EH (cell line): ENCODE measurements at places on chromosomes 4 and X.
A peak's percentile ranks its signal among the peaks of the same experiment; 100 is the strongest.

DNA sequence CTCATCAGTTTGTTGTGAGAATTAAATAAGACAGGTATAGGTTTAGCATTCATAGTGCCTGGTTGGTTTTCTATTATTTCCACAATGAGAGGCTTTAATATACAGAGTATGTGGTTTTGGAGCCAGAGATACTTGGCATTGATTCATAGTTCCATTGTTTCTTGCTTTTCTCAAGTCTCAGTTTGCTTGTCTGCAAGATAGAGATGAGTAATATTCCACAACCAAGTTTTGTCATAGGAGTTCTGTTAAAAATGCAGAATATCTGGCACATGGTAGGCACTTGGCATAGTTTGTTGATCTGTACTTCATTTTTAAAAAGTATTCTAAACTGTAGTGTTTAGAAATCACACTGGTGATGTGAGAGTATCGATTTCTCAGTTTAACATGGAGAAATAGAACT is 37.5 kb upstream of the EDA2R start:
- peak; percentile 68 for DNase-seq

GRCh38 chr4:142077048-142077447 is 440.7 kb downstream of the IL15 start:
- DNase-seq: no peak

- peak; percentile 49 for DNase-seq
Measured at GRCh38 chrX:18415386-18415785, 10.0 kb upstream of the CDKL5 start.

DNA sequence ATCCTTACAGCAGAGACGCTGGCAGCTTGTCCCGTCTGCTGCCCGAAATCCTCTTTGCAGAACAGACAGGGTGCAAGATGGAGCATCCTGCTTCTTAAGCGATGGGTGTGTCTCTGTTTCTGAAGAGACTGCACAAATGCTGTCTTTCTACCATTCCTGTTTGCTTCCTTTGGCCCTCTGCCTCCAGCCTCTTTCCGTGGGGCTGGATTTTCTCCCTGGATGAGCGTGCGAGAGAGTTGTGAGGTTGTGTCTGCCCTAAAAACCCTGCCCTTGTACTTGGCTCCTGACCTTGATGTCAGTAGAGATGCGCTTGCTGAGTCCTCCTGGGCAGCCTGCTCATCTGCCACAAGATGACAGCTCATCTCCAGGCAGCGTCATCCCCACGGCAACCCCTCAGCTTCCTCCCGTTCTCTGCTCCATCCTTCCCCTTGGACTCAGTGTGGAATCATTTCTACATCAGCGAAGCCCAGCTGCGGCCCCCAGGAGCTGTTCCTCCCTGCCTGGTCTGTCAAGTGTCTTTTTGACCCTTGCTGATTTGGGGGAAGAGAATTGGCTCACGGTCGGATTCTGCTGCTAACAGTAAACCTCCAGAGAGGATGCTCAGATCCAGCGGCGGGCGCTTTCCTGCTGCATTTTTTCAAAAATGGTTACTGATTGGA is 246.2 kb downstream of the ASMT start:
- no peak for DNase-seq

GRCh38 chrX:440636-441035 is 53.9 kb upstream of the PPP2R3B start:
- DNase-seq: no peak

DNA sequence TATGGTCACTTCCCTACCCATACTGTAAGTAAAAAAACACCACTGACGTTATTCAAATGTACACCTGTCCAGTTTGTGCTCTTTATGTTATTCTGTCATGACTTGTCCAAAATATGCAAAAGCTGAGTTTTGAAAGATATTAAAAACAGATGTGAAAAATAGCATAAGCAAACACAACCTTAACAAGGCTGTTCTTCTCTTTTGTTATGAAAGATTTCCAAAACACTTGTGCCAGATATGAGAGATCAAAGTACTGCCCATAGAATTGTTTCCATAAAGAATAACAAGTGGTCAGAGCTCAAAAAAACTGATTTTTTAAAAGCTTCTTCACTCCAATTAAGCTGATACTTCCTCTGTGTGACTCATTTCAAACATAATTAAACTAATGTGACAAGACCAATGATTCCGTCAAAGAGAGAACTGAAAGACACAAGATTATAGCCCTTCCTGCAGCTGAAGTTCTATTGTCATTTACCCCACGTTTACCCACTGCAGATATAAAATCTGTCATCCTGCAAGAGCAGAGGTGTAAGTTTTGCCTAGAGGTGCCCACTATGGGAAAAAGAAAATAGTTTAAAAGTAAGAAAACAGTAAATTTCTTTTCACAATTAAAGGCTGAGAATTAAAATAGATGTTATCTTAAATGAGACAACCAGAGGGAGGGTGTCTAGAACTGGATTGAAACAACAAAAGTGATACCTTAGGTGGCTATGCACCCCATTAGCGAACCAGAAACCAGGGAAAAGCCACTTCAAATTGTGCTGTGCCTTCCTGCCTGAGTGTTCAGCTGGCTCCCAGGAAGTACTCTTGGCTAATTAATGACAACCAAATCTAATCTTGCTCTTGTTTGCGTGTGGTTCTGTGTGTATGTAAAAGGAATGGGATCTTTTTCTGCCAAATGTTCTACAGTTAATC is 30.1 kb downstream of the RASSF6 start:
- DNase-seq: no peak

DNA sequence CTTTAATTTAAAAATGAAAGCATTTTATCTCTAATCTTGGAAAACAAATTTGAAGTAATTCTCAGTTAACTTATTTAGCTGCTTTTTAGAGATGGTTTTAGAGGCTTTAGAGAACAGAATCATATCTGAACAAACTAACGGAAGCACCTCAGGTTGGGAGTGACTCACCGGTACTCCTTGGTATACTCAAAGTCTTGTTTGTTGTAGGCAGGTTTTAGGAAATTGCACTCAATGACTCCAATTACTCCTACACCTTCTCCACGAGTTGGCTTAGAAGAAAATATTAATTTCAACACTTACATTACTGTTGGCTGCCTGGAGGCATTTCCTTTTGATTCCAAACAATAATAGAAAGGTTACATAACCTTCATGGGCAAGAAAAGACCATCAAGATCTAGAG is 23.6 kb downstream of the MORC4 start:
- no peak for DNase-seq

GRCh38 chr4:147794787-147795413 is 63.0 kb downstream of the ARHGAP10 start:
- DNase-seq: no peak

DNA sequence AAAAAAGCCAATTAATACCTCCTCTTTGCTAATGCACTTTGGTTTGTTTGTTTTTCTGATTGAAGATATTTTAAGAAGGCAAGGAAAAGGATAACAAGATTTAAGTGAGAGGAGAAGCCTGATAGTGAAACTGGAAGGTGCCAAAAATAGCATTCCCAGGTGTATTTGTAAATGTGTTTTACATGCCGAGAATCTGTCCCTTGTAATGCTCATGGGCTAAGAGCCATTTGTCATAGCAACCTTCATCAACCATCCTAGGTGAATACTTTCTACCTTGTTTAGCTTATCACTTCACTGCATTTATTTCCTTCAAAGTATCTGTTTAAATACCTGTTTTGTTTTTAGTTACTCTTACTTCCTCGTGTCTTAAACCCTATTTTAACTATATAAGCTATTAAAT is 127.8 kb downstream of the KCTD8 start:
- no peak for DNase-seq

DNA sequence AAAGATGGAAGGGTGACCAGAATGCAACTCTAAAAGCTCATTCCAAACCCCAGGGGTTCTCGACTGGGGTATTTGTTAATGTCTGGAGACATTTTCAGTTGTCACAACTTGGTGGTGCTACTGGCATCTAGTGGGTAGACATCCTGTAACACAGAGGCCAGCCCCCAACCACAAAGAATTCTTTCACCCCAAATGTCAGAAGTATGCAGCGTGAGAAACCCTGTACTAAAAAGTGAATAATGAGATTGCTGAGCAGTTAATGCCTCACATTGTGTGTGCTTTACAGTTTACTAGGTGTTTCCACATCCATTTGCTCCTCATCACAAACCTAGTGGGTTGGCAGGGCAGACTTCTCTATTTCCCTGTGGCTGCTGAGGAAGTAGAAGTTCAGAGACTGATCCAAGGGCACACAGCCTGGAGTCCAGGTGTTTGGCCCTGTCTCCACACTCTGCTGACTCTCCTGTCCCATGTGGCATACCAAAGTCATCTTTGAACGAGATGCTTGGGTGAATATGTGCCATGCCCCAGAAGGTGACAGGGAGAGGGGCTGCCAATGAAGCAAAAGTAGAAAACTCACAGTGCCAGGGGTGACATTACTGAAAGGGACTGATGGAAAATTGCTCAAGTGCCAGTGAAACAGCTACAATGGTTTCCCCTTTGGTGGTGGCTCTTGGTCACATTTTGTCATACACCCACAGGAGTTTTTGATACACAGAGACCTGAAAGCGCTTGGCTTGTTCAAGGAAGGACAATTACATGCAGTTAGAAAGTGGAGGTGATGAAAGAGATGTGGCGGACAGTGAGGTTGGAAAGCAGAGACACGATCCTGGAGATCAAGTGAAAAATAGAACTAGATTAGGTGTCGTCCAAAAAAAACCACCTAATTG is 10.1 kb upstream of the TMEM154 start:
- DNase-seq: no peak

- DNase-seq: no peak
Measured at GRCh38 chr4:100679926-100680325, 162.1 kb upstream of the EMCN start.
